Natural killer cell (primary cell): ENCODE measurements at places on chromosomes 5 and 9. TPM values are rescaled to one million over a fixed set of nuclear protein-coding genes. Genes with fewer than 3 reads are reported as not detected.

DNA sequence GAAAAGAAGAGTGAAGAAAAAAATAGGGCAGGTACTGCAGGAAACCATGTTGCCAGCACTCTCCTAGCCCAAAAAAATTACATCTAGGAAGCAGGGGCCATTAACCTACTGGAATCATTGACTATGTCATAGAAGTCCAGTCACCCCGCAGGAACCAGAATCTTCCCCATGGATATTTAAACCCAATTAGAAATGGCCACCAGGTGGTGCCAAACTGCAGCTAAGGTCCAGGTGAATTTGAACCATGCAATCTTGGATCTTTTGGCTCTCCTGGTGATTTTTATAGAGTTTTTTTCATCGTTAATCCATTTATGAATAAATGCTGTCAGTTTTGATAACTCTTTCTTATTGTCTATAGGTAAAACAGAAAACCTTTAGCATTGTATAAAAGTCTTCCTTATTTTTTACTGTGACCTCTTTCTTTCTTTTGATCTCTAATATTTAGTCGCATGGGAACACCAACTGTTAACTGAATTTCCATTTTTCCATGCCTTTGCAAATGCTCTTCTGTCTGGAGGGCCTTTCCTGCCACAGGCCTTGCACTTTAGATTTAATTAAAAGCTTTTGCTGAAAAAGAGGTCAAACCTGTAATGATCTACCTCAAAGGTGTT, 147.5 kb upstream of the FGF10 start:
- no peaks in the 10 kb centered on the region for H3K27me3 ChIP-seq
- H3K4me3 ChIP-seq: no peak overlapping the region
- no peaks in the 10 kb centered on the region for H3K36me3 ChIP-seq

IL33 gene
- not detected for total RNA-seq

DNA sequence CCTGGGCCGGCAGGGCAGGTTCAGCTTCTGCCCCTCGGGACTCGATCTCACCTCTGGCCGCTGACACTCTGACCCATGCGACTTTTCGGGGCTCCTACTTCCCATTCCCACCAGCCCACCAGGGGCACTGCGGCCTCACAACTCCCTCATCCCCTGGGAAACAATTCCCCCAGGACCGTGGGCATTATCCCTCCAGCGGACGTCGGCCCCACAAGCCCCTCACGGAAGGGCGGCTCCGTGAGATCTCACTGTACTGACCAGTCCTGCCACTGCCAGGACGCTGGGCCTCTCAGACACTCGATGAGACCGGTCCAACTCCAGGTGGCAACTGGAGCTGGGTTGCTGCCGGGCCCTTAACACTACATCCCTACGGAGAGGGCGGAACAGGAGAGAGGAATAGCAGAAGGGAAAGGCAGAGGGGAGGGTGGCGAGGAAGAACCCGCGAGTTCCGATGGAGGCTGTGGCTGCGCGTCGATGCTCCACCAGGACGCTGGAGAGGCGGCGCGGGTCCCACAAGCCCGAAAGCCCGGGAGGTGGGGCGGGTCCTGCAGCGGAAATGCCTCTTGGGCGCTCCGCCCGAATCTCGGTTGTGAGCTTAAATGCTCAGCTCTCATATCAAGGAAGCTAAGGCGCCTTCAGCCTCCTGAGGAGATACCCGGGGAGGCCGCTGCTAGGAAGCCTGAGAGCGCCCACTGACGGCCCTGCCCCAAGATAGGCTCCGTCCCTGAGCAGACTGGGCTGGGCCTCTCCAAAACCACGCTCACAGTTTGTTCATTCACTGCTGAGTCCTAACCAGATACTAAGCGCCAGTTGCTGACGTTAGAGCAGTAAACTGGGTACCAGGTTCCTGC, 36.3 kb downstream of the VCP start:
- peak overlapping the region; percentile 3 for H3K4me3 ChIP-seq
- no peaks in the 10 kb centered on the region for H3K27me3 ChIP-seq
- no peak for DNase-seq
- no peak overlapping the region for H3K27ac ChIP-seq

MIER3 gene
- 29.0 TPM for total RNA-seq

DNA sequence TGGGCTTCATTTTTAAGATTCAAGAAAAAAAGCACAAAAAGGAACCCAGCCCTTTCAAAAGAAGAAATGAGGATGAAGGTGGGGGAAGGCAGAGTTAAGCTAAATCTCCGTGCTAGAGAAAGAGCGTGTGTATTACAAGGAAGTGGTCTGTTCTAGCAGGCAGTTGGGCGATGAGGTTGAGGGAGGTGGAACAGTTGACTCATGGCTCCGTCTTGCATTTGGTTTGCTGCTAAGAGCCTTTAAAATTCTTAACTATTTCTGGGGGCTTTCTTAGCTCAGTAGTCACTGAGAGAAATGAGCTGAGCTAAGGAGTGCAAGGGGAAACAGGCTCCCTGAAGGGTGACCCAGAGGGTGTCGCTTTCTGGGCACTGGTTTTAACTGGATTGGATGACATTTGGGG, 117.4 kb downstream of the GCNT1 start:
- H3K4me1 ChIP-seq: peaks cover 36% of the 10 kb centered on the region
- H3K36me3 ChIP-seq: no peaks in the 10 kb centered on the region
- H3K4me3 ChIP-seq: no peak overlapping the region
- no peaks in the 10 kb centered on the region for H3K27me3 ChIP-seq

NUTM2G gene
- total RNA-seq: not detected

PHF24 gene
- not detected for total RNA-seq

DNA sequence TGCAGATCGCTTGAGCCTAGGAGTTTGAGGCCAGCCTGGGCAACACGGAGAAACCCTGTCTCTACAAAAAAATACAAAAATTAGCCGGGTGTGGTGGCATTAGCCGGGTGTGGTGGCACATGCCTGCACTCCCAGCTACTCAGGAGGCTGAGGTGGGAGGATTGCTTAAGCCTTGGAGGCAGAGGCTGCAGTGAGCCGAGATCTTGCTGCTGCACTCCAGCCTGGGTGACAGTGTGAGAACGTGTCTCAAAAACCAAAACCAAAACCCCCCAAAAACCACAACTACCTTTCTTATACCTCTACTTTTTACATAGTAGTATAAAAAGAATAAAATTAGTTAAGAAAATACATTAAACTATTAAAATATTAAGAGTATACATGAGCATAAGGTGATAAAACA, 121.2 kb downstream of the RAPGEF6 start:
- H3K4me3 ChIP-seq: peak overlapping the region; percentile 14
- no peaks in the 10 kb centered on the region for H3K27me3 ChIP-seq
- H3K4me1 ChIP-seq: peaks cover 10% of the 10 kb centered on the region
- H3K36me3 ChIP-seq: peaks cover 9% of the 10 kb centered on the region
- peak overlapping the region; percentile 88 for H3K27ac ChIP-seq
- DNase-seq: peak; percentile 46

DNA sequence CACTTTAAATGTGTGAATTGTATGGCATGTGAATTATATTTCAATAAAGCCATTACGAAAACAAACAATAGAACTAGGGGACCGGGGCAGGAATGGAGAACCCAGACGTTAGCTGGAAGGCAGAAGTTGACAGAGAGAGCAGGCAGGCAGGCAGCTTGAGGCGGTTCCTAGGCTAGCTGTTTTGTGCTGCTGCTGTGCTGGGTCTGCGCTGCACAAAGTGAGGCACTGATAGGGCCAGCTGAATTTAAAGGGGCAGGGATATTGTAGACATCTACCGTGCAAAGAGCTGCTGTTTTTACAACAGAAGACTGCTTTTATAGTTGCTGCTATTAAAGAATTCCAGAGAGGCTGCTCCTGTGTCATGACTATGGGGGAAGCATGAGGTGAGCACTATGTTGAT, 21.6 kb upstream of the MIER3 start:
- no peak overlapping the region for H3K4me3 ChIP-seq
- H3K4me1 ChIP-seq: no peaks in the 10 kb centered on the region
- no peaks in the 10 kb centered on the region for H3K27me3 ChIP-seq
- DNase-seq: no peak

DNA sequence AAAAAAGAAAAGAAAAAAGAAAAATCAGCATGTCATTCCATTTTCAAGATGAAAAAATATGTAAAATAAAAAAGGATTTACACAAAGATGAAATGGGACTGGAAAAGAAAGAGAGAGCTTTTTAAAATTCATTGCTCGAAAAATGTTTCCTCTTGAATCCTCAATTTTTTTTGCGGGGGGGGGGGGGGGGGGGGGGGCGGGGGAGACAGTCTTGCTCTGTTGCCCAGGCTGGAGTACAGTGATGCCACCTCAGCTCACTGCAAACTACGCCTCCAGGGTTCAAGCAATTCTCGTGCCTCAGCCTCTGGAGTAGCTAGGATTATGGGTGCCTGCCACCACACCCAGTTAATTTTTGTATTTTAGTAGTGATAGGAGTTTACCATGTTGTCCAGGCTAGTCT, 16.5 kb downstream of the PFDN1 start:
- DNase-seq: no peak
- no peak overlapping the region for H3K27ac ChIP-seq
- no peaks in the 10 kb centered on the region for H3K27me3 ChIP-seq

DNA sequence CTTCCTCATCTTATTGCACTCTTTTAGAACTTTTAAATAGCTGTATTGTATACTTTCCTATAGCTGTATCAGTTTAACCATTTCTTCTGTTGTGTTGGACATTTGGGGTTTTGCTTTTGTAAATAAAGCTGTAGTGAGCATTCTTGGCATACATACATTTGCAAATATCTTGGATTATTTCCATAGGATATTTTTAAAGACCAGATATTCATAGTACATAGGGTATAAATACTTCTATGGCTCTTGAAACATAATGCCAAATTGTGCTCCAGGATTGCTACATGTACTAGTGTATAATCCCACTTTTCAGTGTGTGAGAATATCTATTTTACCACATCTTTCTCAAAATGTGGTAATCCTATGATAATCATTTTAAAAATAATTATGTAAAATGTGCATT, 51.2 kb downstream of the SCAMP1 start:
- H3K27me3 ChIP-seq: no peaks in the 10 kb centered on the region
- no peak overlapping the region for H3K27ac ChIP-seq
- no peak overlapping the region for H3K4me3 ChIP-seq
- DNase-seq: no peak

GRCh38 chr9:96877269-96877668, 23.0 kb upstream of the ZNF782 start:
- H3K27ac ChIP-seq: no peak overlapping the region
- no peak for DNase-seq
- H3K36me3 ChIP-seq: no peaks in the 10 kb centered on the region
- peaks cover 34% of the 10 kb centered on the region for H3K27me3 ChIP-seq
- no peak overlapping the region for H3K4me3 ChIP-seq
- H3K4me1 ChIP-seq: peaks cover 9% of the 10 kb centered on the region

- H3K4me3 ChIP-seq: no peak overlapping the region
- H3K4me1 ChIP-seq: peaks cover 71% of the 10 kb centered on the region
- no peaks in the 10 kb centered on the region for H3K27me3 ChIP-seq
- H3K36me3 ChIP-seq: peaks cover 2% of the 10 kb centered on the region
- no peak for DNase-seq
Measured at GRCh38 chr9:93126151-93126781, 7.8 kb downstream of the NINJ1 start.

SLCO4C1 gene
- total RNA-seq: 44.7 TPM

MLANA gene
- not detected for total RNA-seq

PCDHB2 gene
- total RNA-seq: not detected

GRCh38 chr9:22105005-22105722, 96.1 kb upstream of the CDKN2B start:
- no peaks in the 10 kb centered on the region for H3K36me3 ChIP-seq
- DNase-seq: no peak
- H3K27ac ChIP-seq: no peak overlapping the region
- H3K4me1 ChIP-seq: no peaks in the 10 kb centered on the region
- no peaks in the 10 kb centered on the region for H3K27me3 ChIP-seq

DNA sequence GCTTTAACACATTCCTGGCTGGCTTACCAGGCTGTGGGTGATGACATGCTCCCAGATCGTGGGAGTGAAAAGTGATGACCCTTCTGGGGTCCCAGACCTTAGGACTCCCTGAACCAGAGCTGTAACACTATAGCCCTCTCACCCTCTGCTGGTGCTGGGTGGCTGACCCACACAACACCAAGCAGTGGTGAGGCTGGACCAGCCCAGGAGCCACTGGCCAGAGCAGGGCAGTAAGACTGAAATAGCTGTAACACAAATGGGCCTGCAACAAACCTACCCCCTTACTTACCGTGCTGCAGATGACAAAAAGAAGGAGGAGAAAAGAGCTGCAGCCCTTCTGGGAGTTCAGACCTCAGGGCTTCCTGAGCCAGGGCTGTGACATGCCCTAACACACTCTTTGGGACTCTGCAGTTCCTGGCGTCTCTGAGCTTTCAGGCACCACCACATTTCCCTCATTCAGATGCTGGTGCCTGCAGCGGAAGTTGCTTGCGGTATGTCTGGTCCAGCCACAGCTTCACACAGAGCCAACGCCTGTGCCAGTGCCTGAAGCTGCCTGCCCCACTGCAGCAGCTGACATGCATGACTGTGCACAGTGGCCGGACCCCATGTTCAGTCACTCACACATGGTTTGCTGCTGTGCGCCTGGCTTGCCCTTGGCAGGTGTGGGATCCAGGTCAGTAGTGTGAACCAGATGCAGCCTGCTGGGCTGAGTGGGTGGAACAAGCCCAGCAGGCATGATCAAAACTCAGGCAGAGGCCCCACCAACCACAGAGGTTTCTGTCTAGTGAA, 1247.4 kb downstream of the EFNA5 start:
- no peaks in the 10 kb centered on the region for H3K27me3 ChIP-seq
- DNase-seq: no peak
- no peak overlapping the region for H3K27ac ChIP-seq
- no peak overlapping the region for H3K4me3 ChIP-seq
- H3K4me1 ChIP-seq: no peaks in the 10 kb centered on the region

DNA sequence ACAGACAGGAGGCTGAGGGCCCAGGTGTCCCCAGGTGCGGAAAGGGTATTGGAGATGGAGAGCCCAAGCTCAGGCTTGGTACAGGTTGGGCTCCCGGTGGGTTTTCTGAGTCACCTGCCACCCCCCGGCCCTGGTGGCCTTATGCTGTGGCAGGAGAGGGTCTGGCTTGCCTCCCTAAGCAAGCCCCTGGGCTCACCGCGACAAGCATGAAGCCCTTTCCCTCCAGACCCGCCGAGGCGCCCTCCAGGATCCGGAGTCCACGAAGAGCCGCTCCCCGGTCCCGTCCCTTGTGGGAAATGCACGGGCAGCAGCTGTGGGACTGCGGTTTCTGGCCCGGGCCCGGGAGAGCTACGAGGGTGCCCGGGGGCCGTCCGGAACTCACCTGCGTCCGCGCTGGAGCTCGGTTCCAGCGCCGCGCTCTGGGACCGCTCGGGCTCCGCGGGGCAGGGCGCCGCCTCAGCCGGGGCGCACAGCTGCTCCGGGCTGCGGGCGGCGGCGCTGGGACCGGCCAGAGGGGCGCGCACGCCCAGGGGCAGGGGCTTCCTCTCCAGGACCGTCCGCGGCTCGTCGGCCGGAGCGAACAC, 757 bp downstream of the SAPCD2 start:
- no peak overlapping the region for H3K27ac ChIP-seq
- no peak for DNase-seq

SPINK6 gene
- not detected for total RNA-seq
